ENCODE measurements at places on chromosomes 12 and 14. TPM values are rescaled to one million over a fixed set of nuclear protein-coding genes. Genes with fewer than 3 reads are reported as not detected.
A peak's percentile ranks its signal among the peaks of the same experiment; 100 is the strongest.

Gene NEUROD4
- not detected for polyA plus RNA-seq

DNA sequence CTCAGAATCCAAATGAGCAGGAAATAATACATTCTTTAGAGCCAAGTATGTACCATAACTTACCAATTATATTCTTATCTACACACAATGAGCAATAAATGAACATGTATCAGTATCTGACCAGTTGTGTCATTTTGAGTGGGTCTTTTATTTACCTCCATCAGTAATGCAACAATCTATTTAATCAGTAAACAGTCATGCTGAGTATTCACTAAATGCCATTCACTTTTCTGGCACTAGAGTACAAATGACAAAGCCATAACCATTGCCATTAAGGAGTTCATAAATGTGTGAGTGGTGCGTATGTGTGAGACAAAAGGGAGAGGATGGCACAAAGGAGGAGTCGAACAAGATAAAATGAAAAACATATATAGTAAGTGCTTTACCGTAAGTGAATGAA lies 1.5 kb upstream of the STRAP start:
- DNase-seq = no peak

DNA sequence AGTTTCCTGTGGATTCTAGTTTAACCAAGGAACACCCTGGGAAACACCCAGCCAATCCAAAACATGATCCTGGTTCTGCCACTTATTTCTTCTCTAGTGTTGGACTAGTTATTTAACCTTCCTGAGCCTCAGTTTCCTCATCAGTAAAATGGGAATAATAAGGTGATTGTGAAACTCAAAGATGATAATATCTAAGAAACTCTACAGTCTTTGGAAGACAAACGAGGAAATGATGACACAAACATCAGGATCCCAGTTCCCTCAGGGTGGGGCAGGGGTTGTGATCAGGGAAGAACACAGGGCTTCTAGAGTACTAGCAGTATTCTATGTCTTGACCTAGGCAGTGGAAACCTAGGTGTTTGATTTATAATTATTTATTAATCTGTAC lies 18.1 kb upstream of the TMEM106C start:
- no peak for DNase-seq

DNA sequence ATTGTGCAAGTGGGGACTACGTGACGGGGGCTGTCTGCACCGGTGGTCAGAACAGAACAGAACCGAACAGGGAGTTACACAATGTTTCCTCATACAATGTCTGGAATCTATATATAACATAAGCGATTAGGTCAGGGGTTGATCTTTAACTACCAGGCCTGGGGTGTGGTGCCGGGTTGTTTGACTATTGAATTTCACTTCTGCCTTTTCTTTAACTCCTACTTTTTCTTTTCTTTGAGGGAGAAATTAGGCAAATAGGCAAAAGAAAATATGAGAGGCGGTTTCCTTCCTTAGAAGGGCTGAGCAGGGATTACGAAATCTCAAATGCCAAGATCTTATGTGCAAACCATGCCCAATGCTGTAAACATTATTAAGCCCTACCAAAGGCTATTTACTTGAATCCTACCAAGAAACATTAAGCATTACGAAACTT lies 140.3 kb downstream of the SLC38A6 start:
- DNase-seq = no peak

- no peak for DNase-seq
Measured at GRCh38 chr12:1930803-1931597, 12.5 kb upstream of the CACNA2D4 start.

GRCh38 chr12:81297601-81298000 lies 219.7 kb downstream of the ACSS3 start:
- DNase-seq = no peak

GRCh38 chr12:64890873-64891468 lies 66.5 kb downstream of the TBC1D30 start:
- DNase-seq = peak; percentile 78

- DNase-seq = peak; percentile 4
Measured at GRCh38 chr14:39704594-39704993, 272.4 kb upstream of the FBXO33 start.

DNA sequence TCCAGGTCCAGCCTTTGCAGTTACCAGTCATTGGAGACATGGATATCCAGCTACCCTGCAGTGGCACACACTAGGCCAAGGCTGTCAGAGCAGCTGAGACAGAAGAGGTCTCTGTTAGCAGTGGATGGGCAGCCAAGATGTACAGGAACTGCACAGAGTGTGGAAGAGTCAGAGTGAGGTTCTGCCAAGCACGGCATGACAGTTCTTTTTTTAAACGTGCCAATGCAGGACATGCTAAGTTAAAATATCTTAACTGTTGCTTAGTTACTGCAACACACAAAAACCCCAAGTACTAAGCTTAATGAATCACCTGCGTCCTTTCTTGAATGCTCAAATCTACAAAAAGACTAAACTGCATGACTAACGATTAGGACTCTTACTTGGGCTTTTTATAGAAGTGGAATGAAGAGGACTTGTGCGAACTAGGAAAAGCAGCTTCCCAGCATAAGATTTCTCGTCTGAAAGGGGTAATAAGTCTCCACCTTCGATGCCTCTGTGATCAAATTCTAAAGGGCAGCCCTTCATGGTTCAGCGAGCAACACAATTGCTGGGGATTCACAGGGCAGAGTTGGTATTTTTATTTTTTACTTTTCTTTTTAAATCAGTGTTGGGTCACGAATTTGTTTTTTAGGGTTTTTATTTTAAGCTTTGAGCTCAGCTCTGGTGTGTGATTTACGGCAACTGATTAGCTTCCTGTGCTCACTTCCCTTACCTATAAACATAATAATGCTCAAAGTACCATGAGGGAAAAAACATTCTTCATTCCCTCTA lies 20.6 kb downstream of the MAPK1IP1L start:
- no peak for DNase-seq

GRCh38 chr12:72792889-72793288 lies 520.7 kb downstream of the TRHDE start:
- DNase-seq = no peak

GRCh38 chr12:4271717-4272423 lies 1.7 kb upstream of the CCND2 start:
- DNase-seq = peak; percentile 90

GRCh38 chr14:55927028-55927427 lies 191.2 kb upstream of the PELI2 start:
- DNase-seq = no peak

- DNase-seq = no peak
Measured at GRCh38 chr12:89033062-89033461, 319.2 kb downstream of the DUSP6 start.

GRCh38 chr14:64762044-64763034 lies 58.1 kb downstream of the PLEKHG3 start:
- DNase-seq = peak; percentile 95
